ENCODE measurements at places on chromosomes 16 and 17.

- DNase-seq, result no peak
Measured at GRCh38 chr16:78761427-78761826, 662.0 kb downstream of the WWOX start.

DNA sequence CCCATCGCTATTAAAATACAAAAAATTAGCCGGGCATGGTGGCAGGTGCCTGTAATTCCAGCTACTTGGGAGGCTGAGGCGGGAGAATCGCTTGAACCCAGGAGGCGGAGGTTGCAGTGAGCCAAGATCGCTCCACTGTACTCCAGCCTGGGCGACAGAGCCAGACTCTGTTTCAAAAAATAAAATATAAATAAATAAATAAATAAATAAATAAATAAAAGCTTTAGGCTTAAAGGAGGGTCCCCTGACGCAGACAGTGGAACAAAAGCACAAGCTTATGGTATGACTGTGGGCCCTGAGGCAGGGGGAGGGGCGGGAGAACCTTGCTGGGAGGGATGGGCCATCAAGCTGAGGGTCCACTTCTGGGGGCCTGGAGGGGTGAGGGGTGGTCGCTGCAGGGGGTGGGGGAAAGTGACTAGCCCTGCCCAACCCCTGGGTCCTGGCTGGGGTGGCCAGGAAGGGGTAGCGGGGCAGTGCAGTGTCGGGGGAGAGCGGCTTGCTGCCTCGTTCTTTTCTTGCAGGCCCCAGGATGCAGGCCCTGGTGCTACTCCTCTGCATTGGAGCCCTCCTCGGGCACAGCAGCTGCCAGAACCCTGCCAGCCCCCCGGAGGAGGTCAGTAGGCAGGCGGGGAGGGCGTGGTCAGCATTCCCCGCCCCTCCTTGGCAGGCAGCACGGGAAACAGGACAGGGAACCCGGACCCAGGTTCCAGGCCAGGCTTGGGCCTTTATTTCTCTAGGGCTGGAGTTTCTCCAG lies 4.7 kb downstream of the SERPINF1 start:
- DNase-seq, result no peak

- no peak for DNase-seq
Measured at GRCh38 chr17:68646626-68647526, 45.7 kb upstream of the FAM20A start.

GRCh38 chr17:66397486-66397885 lies 95.1 kb downstream of the PRKCA start:
- DNase-seq, result no peak

- no peak for DNase-seq
Measured at GRCh38 chr16:9545522-9546437, 454.3 kb downstream of the HAPSTR1 start.

- no peak for DNase-seq
Measured at GRCh38 chr16:15609286-15609649, 33.7 kb downstream of the MARF1 start.

- peak; percentile 35 for DNase-seq
Measured at GRCh38 chr16:82639666-82640336, 13.0 kb downstream of the CDH13 start.

DNA sequence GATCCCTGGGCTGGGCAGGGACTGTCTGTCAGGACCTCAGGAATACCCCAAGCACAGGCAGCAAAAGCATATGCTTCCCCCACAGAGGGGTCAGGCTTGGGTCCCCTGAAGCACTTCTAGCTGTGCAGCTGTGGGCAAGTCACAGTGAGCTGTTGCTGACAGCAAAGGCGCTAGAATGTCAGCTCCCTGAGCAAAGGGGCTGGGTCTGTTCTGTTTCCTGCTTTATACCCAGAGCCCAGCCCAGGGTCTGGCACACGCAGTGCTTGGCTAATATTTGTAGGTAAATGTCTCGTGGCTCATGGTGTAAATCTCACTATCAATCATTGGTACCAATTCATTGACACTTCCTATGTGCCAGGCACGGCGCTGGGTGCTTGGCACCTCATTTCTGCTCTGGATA lies 16.6 kb upstream of the MPRIP start:
- DNase-seq, result no peak

DNA sequence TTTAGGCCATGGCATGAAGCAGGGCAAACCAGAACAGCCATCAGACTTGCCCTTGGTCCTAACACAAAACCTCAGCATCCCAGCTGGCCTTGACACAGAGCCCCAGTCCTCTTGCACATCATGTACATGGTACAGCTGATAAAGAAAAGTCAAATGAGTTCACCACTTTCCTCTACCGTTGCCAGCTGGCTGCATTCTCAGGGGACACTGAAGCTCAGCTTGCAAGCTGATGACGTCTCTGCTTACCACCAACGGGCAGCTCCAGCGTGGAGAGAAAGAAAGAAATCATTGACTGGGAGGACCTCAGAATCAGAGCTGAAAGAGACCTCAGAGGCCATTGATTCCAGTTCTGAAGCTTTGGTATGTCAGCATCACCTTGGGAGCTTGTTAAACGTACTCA lies 80.7 kb upstream of the CES5A start:
- DNase-seq, result no peak

DNA sequence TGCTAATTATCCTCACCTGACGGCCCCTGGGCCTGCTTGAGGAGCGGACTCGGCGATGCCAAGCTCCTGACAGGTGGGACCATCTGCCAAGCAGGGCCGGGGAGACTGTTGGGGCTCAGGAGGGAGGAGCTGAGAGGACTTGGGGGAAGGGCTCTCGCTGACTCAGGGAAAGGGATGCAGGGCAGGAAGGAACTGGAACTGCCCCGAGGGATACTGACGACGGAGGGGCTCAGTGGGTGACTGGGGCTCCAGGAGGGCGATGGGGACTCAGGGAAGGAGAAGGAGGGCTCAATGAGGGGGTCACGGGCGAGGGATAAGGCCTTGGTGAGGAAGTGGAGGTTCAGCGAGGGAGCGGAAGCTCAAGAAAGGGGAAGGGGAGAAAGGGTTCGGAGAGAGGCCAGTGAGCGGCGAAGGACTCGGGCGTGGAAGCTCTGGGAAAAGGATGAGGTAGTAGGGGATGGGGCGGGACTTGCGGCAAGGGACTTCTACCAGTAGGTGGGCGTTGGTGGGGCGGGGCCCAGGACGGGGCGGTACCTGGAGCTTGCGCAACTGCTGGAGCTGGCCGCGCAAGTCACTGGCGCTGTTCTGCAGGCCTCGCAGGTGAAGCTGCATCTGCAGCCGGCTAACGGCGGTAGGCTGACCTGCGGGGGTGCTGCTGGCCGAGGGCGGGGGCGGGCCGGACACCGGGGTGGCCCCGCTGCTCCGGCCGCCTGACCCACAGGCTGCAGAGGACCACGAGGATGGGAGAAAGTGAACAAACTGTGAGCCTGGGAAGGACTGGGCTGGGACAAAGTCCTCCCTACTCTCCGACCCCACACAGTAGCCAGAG lies 46.5 kb downstream of the SRCIN1 start:
- peak; percentile 84 for DNase-seq

GRCh38 chr17:42163113-42163512 lies 8.3 kb upstream of the RAB5C start:
- no peak for DNase-seq

- no peak for DNase-seq
Measured at GRCh38 chr16:50235581-50235980, 30.8 kb upstream of the ADCY7 start.

DNA sequence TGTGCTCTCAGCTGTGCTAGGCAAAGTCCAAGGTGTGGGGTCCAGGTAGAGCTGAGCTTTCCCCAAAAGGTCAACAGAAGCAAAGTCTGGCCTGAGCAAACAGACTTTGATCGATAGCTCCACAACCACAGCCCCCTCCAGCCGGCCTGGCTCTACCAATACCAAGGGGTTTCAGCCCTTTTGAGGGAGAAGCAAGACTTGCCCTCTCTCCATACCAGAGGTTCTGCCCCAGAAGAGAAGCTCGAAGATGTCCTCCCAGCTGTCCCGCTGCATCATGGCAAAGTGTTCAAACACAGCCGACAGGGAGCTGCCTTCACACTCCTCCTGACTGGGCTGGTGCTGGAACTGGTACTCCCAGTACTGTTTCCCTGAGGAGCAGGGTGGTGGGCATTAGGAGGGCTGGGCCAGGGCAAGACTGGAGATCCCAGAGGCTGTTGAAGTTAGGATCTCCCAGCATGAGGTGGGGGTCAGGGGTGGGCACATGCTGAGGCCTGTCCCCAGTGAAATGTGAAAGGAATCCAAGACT lies 1.7 kb downstream of the VTN start:
- no peak for DNase-seq

DNA sequence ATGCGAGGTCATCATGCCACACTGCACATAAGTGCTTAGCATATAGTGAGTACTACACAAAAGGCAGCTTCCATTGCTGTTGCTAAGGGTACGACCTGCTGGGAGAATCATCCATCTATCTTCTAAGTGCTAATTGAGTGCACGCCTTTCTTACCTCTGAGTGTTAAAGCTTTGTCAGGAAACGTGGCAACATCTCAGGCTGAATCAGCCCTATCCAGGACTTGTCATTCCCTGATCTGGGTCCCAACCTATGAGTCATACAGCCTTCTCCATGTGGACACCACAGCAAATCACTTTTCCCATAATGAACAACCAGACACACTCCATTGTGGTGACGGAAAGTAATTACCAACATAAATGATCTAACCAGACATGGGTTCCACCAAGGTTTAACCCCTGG lies 201.1 kb upstream of the MAF start:
- no peak for DNase-seq

DNA sequence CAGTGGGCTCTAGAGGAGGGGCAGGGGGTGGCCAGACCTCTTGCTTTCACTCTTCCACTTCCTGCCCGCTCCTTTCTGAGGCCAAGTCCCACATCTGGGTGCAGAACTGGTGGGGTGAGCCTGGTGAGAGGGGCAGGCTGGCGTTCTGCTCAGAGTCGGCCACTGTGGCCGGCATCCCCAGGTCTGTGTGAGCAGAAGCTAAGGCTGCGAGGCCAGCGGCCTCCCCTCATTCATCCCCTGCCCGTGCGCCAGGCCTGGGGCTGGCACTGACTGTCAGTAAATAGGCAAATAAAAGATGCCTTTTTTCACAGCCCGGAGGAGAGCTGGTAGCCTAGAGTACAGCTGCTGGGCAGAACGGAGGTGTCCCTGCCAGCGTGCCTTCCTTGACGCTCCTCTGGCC lies 1.2 kb downstream of the DEF8 start:
- DNase-seq, result no peak

- no peak for DNase-seq
Measured at GRCh38 chr17:57408071-57408811, 151.9 kb downstream of the MSI2 start.

GRCh38 chr17:76137001-76137350 lies 4.1 kb downstream of the FOXJ1 start:
- no peak for DNase-seq

DNA sequence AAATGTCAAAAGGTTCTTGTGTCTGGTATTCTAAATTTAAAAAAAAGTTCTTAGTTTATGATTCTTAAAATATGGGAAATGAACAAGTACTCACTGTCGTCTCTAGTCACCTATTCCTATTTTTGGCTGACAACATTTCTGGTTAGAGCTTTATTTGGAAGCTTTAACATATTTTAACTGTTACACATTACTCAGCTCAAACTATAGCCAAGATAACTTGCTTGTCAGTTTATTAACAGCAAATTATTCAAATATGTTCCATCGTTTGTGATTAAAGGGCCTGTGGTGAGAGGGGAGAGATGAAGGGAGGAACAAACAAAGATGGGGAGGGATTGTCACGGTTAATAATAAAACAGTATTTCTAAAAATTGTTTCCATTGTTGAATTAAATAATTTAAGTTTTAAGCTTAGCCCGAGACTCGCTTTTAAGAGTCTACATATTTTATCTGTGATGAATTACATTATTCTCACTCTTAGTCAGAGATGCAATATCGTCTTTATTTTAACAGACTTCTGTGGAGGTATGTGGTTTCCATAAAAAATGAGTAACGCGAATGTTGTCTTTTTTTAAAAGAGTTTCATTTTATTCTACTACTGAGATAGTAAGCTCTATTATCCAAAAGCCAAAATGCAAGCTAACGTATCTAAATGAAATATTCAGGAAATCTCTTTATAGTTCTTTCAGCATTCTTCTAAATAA lies 321.9 kb upstream of the PMFBP1 start:
- no peak for DNase-seq

- DNase-seq, result no peak
Measured at GRCh38 chr17:13129356-13129755, 111.5 kb upstream of the ELAC2 start.

GRCh38 chr16:15760129-15760528 lies 96.7 kb downstream of the MYH11 start:
- DNase-seq, result no peak

GRCh38 chr16:23069844-23070243 lies 79.4 kb downstream of the USP31 start:
- no peak for DNase-seq

DNA sequence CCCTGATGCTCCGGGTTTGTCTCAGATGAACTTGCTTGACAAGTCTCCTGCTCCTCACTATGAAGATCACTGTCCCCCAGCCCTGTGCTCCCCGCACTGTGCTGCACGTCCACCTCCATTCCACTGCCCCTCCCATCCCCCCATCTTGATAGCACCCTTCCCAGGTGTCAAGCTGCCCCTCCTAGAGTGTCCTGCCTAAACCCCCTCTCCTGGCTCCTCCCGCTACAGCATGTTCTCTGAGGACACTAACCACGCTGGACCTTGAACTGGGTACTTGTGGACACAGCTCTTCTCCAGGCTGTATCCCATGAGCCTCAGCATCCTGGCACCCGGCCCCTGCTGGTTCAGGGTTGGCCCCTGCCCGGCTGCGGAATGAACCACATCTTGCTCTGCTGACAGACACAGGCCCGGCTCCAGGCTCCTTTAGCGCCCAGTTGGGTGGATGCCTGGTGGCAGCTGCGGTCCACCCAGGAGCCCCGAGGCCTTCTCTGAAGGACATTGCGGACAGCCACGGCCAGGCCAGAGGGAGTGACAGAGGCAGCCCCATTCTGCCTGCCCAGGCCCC lies 18.5 kb downstream of the DEXI start:
- no peak for DNase-seq

DNA sequence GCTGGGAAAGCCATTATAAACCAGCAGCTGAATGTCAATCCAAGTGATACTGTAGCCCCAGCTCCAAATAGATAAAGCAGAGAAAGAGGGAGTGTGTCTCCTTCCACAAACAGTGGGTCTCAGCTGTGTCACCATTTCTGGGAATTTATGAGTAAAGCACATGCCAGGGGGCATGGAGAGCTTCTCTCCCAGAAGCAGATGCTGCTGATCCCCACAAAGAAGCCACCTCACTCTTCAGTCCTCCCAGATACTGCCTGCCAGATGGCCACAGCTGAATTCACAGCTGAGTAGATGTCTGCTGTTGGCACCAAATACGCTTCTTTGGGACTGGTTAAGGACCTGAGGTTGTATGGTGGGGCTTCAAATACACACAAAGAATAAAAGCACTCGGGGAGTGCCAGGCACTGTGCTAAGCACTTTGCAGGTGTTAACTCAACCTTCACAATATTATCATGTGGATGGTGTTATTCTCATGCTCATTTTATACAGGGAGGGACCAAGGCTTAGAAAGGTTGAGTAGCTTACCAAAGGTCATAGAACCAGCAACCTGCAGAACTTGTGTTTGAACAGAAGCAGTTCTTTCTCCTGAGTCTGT lies 298.3 kb downstream of the CDH11 start:
- DNase-seq, result no peak

GRCh38 chr17:50109207-50109606 lies 14.1 kb downstream of the PDK2 start:
- DNase-seq, result no peak

All from stimulated activated CD8-positive, alpha-beta memory T cell treated with anti-CD3 and anti-CD28 coated beads, Interleukin-15, amount 100 ng/mL, for 1 hour (primary cell).